ENCODE measurements at places on chromosomes 12 and 14. TPM values are rescaled to one million over a fixed set of nuclear protein-coding genes. Genes with fewer than 3 reads are reported as not detected.

- no peak overlapping the region for H3K4me3 ChIP-seq
- no peaks in the 10 kb centered on the region for H3K27me3 ChIP-seq
- no peaks in the 10 kb centered on the region for H3K4me1 ChIP-seq
- no peaks in the 10 kb centered on the region for H3K36me3 ChIP-seq
- H3K27ac ChIP-seq, result no peak overlapping the region
- DNase-seq, result no peak
These were observed 184.4 kb downstream of the TMEM132D start for GRCh38 chr12:129719416-129719815.

- peak overlapping the region; percentile 94 for H3K27ac ChIP-seq
- no peak for DNase-seq
- H3K4me3 ChIP-seq, result peak overlapping the region; percentile 62
- peaks cover 6% of the 10 kb centered on the region for H3K36me3 ChIP-seq
- peaks cover 53% of the 10 kb centered on the region for H3K4me1 ChIP-seq
These were observed 3.2 kb downstream of the KDM2B start for GRCh38 chr12:121577443-121578180.

DNA sequence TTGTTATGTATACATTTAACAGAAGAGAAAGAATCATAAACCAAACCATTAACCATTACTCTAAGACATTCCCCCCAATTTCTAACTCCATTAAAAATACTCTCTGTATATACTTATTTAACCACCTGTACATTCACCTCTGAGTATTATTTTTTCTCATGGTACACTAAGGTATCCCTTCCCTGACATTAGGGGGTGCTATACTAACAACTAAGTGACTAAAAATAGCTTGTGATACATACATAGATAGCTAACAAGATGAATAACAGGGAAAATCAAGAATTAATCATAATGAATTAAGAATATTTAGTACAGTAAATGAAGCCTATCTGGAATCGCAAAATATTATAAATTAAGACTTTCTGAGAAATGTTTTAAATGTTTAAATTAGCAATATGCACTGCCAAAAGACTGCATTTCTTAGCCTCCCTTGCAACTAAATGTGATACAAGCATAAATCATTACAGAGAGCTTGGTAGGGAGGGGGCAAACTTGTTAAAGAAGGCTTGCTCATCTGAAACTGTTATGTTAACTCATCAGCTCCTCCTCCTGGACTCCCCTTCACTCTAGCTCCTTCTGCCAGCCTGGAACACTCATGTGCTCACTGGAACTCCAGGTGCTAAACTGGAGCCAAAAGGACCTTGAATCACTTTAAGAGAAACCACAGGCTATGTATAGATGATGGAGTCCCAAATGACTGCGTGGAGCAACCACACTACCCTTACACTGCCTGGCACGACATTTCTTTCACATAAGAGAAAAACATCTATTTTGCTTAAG is 14.9 kb downstream of the C2CD5 start:
- no peaks in the 10 kb centered on the region for H3K27me3 ChIP-seq
- peak overlapping the region; percentile 0 for H3K27ac ChIP-seq
- H3K4me1 ChIP-seq, result peaks cover 31% of the 10 kb centered on the region
- H3K4me3 ChIP-seq, result no peak overlapping the region
- H3K36me3 ChIP-seq, result peaks cover 21% of the 10 kb centered on the region
- no peak for DNase-seq

DNA sequence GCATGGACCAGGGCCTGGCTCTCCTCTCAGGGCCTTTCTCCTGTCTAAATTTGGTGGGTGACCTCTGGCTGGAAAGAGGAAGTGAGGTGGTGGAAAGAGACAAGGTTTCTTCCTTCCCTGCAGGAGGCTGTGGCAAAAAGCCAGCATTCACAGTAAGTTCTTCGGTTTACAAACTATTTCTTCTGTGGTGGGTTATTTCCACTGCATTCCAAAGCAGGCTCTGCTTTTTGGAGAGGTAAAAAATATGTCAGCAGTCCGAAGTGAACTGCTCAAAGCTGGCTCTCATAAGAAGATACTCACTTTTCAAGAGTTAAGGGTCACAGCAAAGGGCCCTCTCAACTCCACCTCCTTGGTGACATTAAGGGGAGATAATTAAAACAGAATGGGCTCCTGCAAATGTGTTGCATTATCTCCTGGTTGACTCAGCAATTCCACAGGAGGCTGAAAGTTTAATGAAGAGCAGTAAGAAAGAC is 48.9 kb upstream of the POC1B start:
- no peaks in the 10 kb centered on the region for H3K36me3 ChIP-seq
- H3K4me1 ChIP-seq, result peaks cover 38% of the 10 kb centered on the region
- H3K4me3 ChIP-seq, result no peak overlapping the region
- DNase-seq, result no peak
- H3K27me3 ChIP-seq, result no peaks in the 10 kb centered on the region
- peak overlapping the region; percentile 55 for H3K27ac ChIP-seq

GRCh38 chr12:43165351-43165750 is 386.7 kb downstream of the ADAMTS20 start:
- peaks cover 9% of the 10 kb centered on the region for H3K4me1 ChIP-seq
- H3K4me3 ChIP-seq, result no peak overlapping the region
- DNase-seq, result no peak

- no peaks in the 10 kb centered on the region for H3K27me3 ChIP-seq
- H3K36me3 ChIP-seq, result peaks cover 10% of the 10 kb centered on the region
- H3K27ac ChIP-seq, result no peak overlapping the region
- peaks cover 15% of the 10 kb centered on the region for H3K4me1 ChIP-seq
- no peak for DNase-seq
These were observed 33.1 kb downstream of the SNRNP35 start for GRCh38 chr12:123491056-123491455.

GRCh38 chr12:116244001-116244400 is 33.5 kb downstream of the MED13L start:
- no peak for DNase-seq
- H3K36me3 ChIP-seq, result peaks cover 2% of the 10 kb centered on the region
- peak overlapping the region; percentile 20 for H3K27ac ChIP-seq
- H3K27me3 ChIP-seq, result no peaks in the 10 kb centered on the region
- H3K4me1 ChIP-seq, result peaks cover 76% of the 10 kb centered on the region

DNA sequence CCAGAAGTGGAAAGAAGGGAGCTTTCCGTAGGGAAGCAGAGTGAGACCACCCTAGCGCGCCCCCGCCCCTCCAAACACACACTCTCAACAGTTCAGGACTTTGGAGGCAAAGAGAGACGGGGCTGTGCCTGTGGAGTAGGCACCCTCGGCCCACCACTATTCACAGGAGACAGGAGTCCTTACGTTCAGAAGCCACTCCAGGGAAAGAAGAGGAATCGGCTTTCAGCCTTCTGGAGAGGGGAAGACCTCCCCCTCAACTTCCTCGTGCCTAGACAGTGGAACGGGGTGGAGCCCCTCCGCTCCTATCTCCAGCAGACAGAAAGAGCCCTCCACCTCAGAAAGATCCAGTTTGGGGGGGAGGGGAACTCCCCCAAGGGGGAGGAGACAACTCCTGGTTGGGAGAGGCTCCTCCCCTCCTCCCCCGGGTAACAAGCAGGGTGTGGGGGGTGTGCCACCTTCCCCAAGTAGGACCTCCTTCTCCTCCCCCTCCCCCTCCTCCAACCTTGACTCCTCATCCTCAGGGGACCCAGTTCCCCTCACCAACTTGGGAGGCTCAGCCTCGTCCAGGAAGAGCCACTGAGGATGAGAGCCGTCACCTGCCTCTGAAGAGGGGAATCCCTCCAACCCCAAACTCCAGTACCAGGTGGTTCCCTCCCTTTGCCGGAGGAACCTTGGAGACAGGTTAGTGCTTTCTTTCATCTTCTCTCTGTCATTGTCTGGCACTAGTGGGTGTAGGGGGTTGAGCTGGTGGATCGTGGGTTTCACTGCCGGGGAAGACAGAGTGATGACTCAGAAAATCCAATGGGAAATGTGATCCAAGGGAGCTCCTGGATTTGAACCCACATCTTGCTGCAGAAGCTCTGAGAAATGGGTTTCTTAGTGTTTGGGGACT is 883 bp downstream of the FOXJ2 start:
- peak overlapping the region; percentile 87 for H3K27ac ChIP-seq
- peaks cover 2% of the 10 kb centered on the region for H3K36me3 ChIP-seq
- no peak for DNase-seq
- H3K4me1 ChIP-seq, result peaks cover 59% of the 10 kb centered on the region
- H3K4me3 ChIP-seq, result peak overlapping the region; percentile 87
- no peaks in the 10 kb centered on the region for H3K27me3 ChIP-seq

DNA sequence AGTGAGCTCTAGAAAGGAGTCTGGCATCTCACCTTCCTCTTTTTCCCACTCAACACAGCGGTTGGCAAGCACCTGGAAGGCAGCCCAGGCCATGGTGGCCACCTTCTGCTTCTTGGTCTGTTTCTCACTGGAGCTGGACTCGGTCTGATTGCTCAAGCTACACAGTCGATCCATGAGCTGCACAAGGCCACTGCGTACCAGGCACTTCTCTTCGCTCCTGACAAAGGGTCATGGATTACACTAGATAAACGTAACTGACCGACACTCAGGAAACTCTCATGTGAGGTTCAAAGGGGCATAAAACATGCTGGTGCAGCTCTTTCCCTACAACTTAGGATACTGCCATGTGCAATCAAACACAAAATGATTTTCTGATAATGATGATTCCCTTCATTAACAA is 113.7 kb downstream of the TRAFD1 start:
- no peak overlapping the region for H3K4me3 ChIP-seq
- DNase-seq, result no peak
- no peak overlapping the region for H3K27ac ChIP-seq
- no peaks in the 10 kb centered on the region for H3K4me1 ChIP-seq

DNA sequence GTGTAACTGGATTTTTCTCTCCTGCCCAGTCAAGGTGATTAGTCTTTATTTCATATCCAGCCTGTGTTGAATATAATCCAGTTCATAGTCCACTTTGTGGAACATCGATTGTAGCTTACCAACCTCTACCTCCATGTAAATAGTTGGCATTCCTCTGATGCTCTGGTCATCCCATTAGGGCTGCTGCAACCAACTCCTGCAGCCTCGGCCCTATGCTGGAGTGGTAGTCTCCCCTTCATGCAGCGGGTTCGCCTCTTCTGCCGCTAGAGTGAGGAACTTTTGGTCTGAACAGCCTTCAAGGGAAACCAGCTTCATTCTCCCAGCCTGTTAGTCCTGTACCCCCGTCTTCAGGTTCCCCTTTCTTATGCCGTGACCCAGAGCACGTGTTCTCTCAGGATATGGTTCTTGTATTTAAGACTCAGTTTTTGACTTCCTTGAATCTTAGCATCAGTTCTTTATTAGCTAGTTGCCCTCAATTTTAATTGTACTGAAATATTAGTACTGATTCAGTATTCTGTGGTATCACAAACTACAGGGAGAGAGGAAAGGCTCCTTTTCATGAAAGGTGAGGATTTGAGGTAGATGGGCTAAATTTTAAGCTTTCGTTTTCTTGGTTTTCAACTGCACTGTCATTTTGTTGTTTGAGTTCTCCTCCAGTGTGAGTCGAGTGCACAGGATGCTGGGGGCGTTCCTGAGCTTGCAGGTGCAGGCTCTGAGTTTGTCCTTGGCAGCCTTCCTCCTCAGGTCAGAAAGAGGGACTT is 33.2 kb downstream of the ZNF664 start:
- peaks cover 34% of the 10 kb centered on the region for H3K4me1 ChIP-seq
- no peak for DNase-seq
- H3K27ac ChIP-seq, result no peak overlapping the region
- no peaks in the 10 kb centered on the region for H3K27me3 ChIP-seq
- H3K36me3 ChIP-seq, result peaks cover 9% of the 10 kb centered on the region

- DNase-seq, result no peak
- no peak overlapping the region for H3K4me3 ChIP-seq
- no peaks in the 10 kb centered on the region for H3K27me3 ChIP-seq
- H3K36me3 ChIP-seq, result no peaks in the 10 kb centered on the region
These were observed 632.8 kb downstream of the DIO2 start for GRCh38 chr14:79578470-79578869.

- no peak overlapping the region for H3K27ac ChIP-seq
- no peak overlapping the region for H3K4me3 ChIP-seq
- H3K27me3 ChIP-seq, result no peaks in the 10 kb centered on the region
- DNase-seq, result no peak
These were observed 12.7 kb downstream of the PPP2R5C start for GRCh38 chr14:101774006-101774795.

The DHRS2 gene
- not detected for total RNA-seq

The FAM186B gene
- 0.27 TPM for total RNA-seq

Measured in chondrocyte (in vitro differentiated cells).